ENCODE measurements at places on chromosomes 5 and 9.

DNA sequence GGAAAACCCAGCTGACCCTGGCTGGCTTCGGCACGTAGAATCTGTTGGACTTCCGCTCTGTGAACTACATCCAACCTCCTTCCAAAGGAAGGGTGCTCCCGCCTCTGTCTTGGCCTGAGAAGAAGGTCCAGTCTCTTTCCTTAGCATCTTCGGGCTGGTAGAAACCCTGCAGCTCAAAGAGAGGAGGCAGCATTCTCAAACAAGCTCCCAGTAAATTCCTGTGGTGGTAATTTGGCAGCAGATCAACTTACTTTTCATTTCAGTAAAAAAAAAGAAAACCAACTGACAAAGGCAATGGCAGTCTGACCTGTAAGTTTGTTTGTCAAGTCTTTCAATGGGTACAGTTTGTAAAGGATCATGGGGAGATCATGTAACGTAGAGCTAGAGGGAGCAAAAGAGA, 176.7 kb downstream of the MED10 start:
- DNase-seq: no peak

- no peak for DNase-seq
These were observed 349.5 kb downstream of the AGTPBP1 start for GRCh38 chr9:85392260-85392659.

GRCh38 chr5:138371454-138371853, 19.0 kb downstream of the KDM3B start:
- DNase-seq: peak; percentile 30

DNA sequence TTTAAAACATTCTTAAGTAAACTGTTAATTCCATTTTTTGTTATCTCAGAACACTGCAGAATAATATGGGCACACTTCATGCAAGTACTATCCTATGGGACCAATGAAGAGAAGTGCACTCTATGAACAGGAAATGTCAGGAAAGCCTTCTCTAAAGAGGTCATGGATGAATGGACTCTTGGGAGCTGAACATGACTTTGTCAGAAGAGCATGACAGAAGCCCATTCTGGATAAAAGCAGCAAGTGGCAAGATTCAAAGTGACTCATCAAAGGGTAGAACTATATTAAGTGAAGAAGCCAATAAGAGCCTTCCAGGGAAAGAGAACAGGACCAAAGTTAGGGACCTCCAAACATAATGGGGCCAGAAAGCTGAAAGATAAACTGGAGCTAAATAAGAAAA, 94.0 kb downstream of the RAPGEF6 start:
- DNase-seq: no peak

DNA sequence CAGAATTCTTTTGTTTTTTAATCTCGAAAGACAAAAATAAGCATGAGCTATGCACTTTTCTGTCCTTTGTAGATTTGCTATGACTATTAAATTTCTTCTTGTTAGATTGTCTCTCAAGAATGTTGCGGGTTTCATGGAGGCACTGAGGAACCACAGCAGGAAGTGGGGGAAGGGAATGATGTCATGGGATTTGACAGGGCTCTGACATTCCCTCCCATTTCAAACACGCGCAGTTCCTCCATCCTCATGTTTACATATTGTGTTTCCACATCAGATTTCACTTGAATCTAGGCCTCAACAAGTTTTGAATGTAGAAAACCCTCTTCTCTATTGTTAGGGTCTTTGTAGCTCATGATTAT, 154.8 kb downstream of the PALM2AKAP2 start:
- peak; percentile 43 for DNase-seq

Data from MV-4-11 (cell line).